ENCODE measurements at places on chromosomes 6 and 20.

GRCh38 chr6:82259389-82259788 is 11.8 kb upstream of the IBTK start:
- H3K27me3 ChIP-seq: no peaks in the 10 kb centered on the region
- no peak overlapping the region for H3K27ac ChIP-seq
- H3K4me1 ChIP-seq: peaks cover 12% of the 10 kb centered on the region
- no peaks in the 10 kb centered on the region for H3K36me3 ChIP-seq
- DNase-seq: no peak

DNA sequence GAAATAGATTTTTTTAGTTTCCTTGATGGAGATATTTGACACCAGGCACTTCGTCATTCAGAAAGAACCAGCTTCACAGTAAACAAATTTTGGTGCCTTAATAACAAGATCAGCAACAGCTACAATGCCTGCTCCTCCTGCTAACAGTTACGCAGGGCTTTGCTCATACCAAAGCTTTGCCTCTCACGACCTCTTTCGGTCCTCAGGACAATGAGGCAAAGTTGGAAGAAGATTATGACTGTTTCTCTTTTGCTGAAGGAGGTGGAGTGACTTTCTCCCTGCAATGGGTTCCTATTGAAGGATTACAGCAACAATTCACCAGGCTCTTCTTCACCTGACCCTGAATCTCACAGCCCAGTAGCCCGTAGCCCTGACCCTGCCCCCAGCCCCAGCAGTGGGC is 440.1 kb downstream of the PREX1 start:
- H3K36me3 ChIP-seq: no peaks in the 10 kb centered on the region
- no peak for DNase-seq
- H3K4me3 ChIP-seq: no peak overlapping the region

DNA sequence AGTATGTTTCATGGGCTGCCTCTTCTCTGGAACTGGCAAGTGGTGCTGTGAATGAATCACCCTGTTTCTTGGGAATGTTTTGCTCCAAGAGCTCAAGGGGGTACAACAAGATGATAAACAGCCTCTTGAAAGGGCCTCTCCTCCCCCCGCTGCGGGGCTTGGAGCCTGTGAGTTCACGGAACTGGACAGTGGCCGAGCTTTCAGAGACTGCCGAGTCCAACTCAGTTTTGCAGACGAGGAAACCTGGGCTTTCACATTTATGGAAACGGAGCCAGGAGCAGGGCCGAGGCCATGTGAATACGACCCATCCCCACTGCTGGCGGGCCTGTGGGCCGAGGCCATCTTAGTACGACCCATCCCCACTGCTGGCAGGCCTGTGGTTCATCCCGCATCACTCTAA is 18.2 kb upstream of the SRC start:
- H3K27me3 ChIP-seq: no peaks in the 10 kb centered on the region
- no peak for DNase-seq
- H3K27ac ChIP-seq: no peak overlapping the region
- H3K4me1 ChIP-seq: no peaks in the 10 kb centered on the region
- H3K4me3 ChIP-seq: no peak overlapping the region

- H3K27me3 ChIP-seq: peaks cover 9% of the 10 kb centered on the region
- DNase-seq: no peak
- H3K36me3 ChIP-seq: no peaks in the 10 kb centered on the region
- no peak overlapping the region for H3K27ac ChIP-seq
- no peak overlapping the region for H3K4me3 ChIP-seq
These were observed 45.0 kb downstream of the IYD start for GRCh38 chr6:150413781-150414281.

GRCh38 chr6:14337152-14337551 is 219.6 kb downstream of the CD83 start:
- DNase-seq: no peak
- no peak overlapping the region for H3K4me3 ChIP-seq
- H3K27me3 ChIP-seq: no peaks in the 10 kb centered on the region
- no peaks in the 10 kb centered on the region for H3K4me1 ChIP-seq
- no peak overlapping the region for H3K27ac ChIP-seq

DNA sequence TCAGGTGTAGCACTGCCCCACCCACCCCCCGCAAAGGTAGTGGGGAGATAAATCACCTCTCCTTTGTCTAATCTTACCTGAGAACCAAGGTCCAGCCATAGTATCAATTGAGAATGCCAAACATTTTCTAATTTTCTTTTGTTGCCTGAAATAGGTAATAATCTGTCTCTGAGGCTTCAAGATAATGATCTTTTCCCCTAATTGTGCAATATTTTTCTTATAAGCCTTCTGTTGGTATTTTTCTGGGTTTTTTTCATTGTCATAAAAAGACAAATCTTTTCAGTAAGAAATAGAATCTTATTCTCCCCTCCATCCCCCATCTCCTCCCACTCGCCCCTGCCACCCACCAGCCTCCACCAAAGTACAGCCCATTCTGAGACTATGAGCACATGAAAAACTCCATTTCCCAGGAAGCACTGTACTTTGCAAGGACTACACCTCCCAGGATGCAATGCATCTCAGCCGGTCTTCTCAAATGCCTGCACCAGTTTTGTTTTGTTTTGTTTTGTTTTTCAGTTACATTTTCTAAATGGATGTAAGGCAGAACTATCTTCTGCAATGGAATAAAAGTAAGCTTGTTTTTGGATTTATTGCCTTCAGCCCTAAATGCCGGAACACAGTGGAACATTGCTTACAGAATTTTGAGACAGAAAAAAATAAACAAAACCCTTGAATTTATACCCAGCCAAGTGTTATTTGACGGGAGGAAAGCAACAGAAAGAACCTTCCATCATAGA is 268.0 kb downstream of the TFAP2A start:
- no peak for DNase-seq
- H3K27me3 ChIP-seq: no peaks in the 10 kb centered on the region

DNA sequence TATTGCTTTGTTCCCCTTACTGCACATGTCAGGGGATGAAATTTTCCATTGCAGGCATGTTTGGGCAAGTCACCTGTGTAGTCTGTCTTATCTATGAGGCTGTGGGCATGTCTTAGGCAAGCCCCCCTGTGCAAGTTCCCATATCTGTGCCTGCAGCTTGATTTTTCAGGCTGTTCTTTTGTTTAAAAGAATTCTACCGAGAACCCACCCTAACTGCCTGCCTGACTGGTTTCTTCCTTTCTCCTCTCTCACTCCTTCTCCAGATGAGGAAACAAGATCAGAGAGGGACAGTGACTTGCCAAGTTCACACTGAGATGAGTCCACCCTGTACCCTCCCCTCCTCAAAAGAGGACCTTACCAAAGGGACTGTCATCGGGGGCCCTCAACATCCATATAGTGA is 11.0 kb downstream of the TREML2 start:
- DNase-seq: no peak
- no peak overlapping the region for H3K4me3 ChIP-seq
- no peaks in the 10 kb centered on the region for H3K4me1 ChIP-seq
- no peaks in the 10 kb centered on the region for H3K27me3 ChIP-seq
- H3K27ac ChIP-seq: no peak overlapping the region

GRCh38 chr6:64831680-64832079 is 875.3 kb downstream of the EYS start:
- H3K27ac ChIP-seq: no peak overlapping the region
- H3K4me3 ChIP-seq: no peak overlapping the region
- no peaks in the 10 kb centered on the region for H3K27me3 ChIP-seq
- no peak for DNase-seq
- no peaks in the 10 kb centered on the region for H3K36me3 ChIP-seq

DNA sequence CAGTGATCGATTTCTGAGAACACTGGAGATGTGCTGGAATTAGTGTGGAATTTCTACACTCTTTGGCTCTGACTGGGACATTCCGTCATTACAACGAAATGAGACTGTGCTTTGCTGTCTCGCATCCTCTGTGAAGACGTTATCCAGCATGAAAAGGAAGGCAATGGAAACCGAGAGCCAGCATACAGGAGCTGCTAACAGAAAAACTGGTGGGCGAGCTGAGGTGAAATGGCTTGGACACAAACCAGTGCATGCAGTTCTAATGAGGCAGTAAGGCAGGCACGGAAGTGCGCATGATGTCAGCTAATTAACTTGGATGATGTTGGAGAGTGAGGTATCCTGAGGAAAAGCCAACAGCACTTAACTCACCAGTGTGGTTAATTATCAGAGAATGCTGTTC is 202.8 kb upstream of the AGPAT4 start:
- H3K36me3 ChIP-seq: no peaks in the 10 kb centered on the region
- no peaks in the 10 kb centered on the region for H3K4me1 ChIP-seq
- H3K4me3 ChIP-seq: no peak overlapping the region
- no peak overlapping the region for H3K27ac ChIP-seq

DNA sequence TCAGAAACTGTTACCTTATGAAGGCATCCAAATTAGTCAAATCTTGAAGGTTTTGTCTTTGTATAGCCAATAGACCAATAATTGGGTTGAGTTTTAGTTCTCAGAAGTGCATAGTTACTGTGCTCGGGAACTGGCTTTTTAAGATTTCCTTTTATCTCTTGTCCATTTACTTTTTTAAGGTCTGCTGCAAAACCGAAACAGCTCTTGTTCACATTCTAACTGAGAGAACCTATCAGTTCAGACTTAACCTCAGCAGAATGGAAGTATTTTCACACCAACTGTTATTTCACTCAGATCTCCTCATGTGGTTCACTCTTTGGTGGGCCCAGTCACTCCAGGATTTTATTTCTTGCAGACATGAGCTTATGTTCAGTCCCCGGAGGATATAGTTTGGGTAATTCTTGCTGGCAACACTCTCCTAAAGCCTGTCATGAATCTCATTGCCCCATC is 55.5 kb downstream of the TPBG start:
- H3K4me3 ChIP-seq: no peak overlapping the region
- no peaks in the 10 kb centered on the region for H3K36me3 ChIP-seq
- no peak overlapping the region for H3K27ac ChIP-seq
- no peaks in the 10 kb centered on the region for H3K27me3 ChIP-seq
